Fibroblast of lung (primary cell): ENCODE measurements at places on chromosomes 11 and 22. TPM values are rescaled to one million over a fixed set of nuclear protein-coding genes. Genes with fewer than 3 reads are reported as not detected.

MMP27 gene
- total RNA-seq: 0.17 TPM in 1 of 2 replicates, not detected in the other

AMOTL1 gene
- 62.1 and 63.7 TPM in 2 replicates for total RNA-seq

OR8G1 gene
- not detected in 2 replicates for total RNA-seq

TSPAN32 gene
- 0.17 and 0.26 TPM in 2 replicates for total RNA-seq

DGCR6L gene
- total RNA-seq: 51.1 and 53.2 TPM in 2 replicates

KDELR3 gene
- total RNA-seq: 42.1 and 78.8 TPM in 2 replicates

ZNF280B gene
- 0.33 and 0.77 TPM in 2 replicates for total RNA-seq
